Mammary epithelial cell (primary cell): ENCODE measurements at places on chromosomes 5 and 9. TPM values are rescaled to one million over a fixed set of nuclear protein-coding genes. Genes with fewer than 3 reads are reported as not detected.
A peak's percentile ranks its signal among the peaks of the same experiment; 100 is the strongest.

- DNase-seq: peak; percentile 43
These were observed 22.2 kb upstream of the CTSL start for GRCh38 chr9:87703636-87704276.

GRCh38 chr5:169804861-169805260, 167.8 kb downstream of the DOCK2 start:
- no peak for DNase-seq

Gene TYRP1
- not detected for total RNA-seq

Gene PROB1
- total RNA-seq: 0.67 TPM

Gene DDX4
- not detected in 2 replicates for total RNA-seq

Gene MEF2C
- not detected in 2 replicates for total RNA-seq

- no peak for DNase-seq
These were observed 22.4 kb downstream of the ZBTB43 start for GRCh38 chr9:126827227-126827626.

DNA sequence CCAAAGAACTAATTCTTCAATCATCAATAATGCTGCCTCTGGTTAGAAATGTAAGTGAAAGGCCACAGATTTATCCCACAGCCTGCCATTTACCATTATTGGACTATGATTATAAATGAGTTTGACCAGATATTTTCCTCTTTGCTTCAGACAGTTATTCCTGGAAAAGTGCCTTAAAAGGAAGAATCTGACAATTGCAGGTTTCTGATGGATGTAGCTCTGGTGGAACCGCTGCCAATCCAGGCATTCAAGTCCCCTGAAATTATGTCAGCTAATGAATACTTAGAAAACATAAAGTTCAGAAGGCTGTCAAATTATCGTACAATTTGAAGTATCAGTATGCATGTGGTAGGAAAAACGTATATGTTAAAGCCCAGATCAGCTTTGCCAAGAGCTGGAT, 78.2 kb upstream of the NR4A3 start:
- DNase-seq: no peak

DNA sequence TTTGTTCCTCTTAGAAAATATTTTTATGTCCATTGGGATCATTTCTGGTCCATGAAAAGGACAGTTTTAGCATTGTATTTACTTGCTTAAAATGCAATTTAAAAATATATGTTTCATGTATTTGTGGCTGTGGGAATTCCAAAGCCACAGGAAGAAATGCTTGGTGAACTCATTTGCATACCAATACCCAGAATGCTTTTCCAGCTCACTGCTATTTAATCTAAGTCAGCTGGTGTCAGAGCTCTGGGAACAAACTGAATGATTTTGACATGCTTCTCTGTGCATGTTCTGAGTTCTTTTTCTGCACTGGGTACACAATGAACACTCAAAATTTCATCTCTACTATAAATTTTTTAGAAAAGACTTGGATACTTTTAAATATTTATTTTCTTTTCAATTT, 482.8 kb upstream of the ARRDC3 start:
- DNase-seq: no peak

Gene SSNA1
- 36.2 TPM for total RNA-seq
